ENCODE measurements at places on chromosomes 2 and 18.

GRCh38 chr18:39406941-39407340 lies 1841.3 kb upstream of the CELF4 start:
- no peak for DNase-seq

GRCh38 chr2:28809927-28810326 lies 707 bp upstream of the SPDYA start:
- no peak for DNase-seq

DNA sequence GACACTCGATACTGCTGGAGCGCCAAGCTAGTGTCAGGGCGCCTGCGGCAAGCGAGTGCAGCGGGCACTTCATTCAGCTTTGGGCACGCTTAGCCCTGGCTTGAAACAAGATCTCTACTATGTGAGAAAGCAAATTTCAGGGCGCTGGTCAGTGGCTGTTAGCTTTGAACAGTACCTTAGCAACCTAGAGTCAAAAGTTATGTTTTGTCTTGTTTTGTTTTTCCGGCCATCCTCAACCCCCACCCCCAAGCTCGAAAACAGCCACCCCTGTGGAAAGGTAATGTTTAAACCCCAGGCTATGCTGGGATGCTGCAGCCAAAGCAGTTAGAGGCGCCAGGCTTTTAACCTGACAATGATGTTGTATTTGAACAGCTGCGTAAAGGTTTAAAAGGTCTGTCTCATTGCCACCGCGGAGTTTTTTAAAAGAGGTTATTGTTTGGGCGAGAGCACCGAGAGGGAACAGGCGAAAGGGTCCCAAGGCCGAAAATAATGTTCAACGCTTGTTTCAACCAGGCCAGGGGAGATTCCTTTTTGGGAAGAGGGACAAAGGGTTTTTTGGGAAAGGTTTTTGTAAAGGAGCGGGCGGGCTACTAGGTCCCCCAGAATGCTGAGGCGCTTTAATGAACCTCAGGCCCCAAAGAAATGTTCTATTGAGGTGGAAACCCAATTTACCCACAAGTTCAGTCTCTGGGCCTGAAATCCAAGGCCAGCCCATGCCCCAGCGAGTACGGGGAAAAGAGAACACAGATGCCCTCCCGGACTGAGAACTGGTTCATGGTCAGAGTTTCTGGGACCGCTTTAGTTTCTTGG lies 2.3 kb upstream of the HOXD10 start:
- DNase-seq: no peak

GRCh38 chr2:1692342-1692741 lies 52.0 kb downstream of the PXDN start:
- DNase-seq: no peak

DNA sequence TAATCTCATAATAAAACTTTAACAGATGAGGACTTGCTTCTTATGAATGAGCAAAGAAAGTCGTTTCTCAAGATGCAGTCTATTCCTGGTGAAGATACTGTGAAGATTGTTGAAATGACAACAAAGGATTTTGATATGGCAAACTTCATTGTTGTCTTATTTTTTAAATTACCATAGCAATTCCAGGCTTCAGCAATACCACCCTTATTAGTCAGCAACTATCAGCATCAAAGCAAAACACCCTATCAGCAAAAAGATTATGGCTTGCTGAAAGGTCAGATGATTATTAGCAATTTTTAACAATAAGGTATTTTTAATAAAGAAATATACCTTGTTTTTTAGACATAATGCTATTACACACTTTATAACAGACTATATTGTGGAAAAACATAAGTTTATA lies 88.3 kb downstream of the COL5A2 start:
- DNase-seq: no peak

- no peak for DNase-seq
These were observed 3.0 kb downstream of the WDR75 start for GRCh38 chr2:189444322-189444721.

DNA sequence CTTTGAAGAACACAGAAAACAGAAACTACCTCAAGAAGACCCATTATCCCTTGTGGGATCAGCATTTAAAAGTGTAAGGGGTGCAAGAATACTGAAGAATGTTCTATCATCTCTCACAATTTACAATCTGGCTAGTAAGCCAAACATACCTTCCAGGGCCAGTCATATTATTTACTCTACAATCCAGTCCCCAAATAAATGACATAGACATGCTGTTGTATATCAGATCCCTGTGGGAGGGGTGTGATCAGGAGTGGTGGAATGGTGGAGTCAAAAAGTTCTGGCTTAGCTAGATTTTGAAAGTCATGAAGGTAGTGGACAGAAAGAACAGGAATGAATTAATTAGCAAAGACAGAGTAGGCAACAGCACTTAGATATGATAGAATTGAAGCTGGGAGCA lies 1.8 kb upstream of the ITPRID2 start:
- DNase-seq: no peak

- no peak for DNase-seq
These were observed 8.6 kb upstream of the LRP1B start for GRCh38 chr2:142139384-142139783.

DNA sequence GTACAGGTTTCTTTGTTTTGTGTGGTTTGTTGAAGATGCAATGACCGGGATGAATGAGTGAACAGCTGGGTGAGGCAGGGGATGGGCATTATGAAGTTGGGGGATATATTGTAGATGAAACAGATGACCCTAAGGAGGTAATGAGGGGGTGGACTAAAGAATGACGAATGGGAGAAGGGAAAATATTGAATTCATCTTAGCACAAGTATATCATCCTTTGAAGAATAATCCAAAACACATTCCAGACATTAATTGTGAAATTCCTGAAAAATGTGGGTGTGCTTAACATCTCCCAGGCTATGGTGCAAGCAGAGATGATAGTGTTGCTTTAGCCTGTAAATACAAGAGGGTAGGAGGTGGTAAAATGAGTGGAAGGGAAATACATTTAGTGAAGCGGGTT lies 5.8 kb downstream of the CRIM1 start:
- no peak for DNase-seq

DNA sequence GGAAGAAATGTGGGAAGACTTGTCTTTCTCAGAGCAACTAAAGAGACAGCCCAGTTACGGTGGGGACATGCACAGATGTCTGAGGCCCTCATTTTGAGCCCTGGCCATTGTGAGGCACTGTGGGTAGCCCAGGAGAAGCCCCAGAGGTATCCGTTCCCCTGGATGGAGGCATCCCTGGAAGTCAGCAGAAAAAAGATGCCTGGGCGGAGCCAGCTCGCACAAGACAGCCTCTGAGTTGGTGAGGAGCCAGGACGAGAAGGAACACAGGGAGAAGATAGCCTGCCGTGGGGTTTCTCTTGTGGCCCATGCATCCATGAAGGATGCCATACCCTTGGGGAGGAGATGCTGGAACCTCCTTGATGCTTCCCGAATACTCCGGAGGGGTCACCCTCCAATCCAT lies 56.9 kb upstream of the SEMA4C start:
- no peak for DNase-seq

GRCh38 chr2:47250586-47251403 lies 95.7 kb upstream of the STPG4 start:
- no peak for DNase-seq

GRCh38 chr2:103132536-103133217 lies 370.8 kb downstream of the TMEM182 start:
- no peak for DNase-seq

DNA sequence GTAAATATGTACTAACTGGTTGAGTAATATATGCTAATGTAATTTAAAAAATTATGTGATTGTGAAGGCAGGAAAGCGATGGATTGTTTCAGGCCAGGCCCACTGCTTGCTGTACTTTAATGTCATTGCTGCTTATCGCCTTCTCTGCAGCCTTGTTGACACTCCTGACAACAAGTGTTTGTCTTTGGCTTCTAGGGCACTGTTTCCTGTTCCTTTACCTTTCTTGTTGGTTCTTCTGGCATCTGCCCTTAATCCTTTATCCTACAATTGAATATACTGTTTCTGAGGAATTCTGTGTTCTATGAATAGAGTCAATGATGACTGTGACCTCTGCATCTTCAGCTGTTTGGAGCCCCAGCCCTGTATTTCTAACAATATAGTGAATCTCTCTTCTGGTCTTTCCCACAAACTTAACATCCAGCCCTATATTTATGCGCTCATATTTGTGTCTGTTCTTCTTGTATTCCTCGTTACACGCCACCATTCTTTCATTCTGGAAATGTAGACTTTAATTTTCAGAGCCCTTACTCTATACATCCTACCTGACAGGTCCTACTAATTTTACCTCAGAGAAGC lies 17.6 kb downstream of the ACSL3 start:
- DNase-seq: no peak

DNA sequence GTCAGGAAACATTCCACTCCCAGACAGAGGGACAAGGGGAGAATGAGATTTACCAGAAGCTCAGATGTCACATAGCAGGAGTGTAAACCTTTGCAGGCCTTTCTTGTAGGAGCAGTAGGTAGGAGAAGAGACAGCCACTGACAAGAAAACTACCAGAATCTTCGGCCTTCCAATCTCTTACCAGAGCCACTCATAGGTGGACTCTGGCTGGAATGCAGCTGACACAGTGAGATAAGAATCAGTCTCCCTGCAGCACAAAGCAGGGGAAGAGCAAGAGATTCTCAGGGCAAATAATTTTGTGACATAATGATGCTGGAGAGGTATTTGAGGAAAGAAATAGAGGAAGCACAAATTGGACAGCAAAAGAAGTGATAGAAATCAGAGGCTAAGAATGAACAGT lies 1534.5 kb downstream of the DPP10 start:
- no peak for DNase-seq

DNA sequence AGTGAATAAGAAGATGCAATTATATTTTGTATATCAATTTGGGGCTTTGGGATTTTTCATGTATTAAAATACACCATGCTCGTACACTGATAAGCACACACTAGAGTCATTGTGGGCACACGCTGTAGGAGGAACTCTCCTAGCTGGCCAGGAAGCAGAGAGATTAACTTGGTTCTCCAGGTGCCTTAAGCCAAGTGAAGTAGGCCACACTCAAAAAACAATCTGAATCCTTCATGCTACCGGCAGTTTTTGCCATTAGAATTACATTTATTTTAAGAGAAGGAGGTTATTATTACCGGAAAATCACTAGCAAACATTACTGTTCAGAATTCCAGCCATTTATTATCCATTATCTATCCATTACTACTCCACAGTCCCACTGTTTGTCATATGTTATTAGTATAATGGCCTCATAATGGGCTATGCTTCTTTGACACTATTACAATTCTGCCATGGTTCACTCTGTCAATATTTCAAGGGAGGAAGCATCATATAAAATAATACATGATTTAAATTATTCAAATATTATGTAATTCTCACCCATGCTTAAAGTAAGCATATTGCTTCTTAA lies 214.4 kb downstream of the L3MBTL4 start:
- DNase-seq: no peak

GRCh38 chr2:141055531-141055930 lies 1075.3 kb downstream of the LRP1B start:
- DNase-seq: no peak

DNA sequence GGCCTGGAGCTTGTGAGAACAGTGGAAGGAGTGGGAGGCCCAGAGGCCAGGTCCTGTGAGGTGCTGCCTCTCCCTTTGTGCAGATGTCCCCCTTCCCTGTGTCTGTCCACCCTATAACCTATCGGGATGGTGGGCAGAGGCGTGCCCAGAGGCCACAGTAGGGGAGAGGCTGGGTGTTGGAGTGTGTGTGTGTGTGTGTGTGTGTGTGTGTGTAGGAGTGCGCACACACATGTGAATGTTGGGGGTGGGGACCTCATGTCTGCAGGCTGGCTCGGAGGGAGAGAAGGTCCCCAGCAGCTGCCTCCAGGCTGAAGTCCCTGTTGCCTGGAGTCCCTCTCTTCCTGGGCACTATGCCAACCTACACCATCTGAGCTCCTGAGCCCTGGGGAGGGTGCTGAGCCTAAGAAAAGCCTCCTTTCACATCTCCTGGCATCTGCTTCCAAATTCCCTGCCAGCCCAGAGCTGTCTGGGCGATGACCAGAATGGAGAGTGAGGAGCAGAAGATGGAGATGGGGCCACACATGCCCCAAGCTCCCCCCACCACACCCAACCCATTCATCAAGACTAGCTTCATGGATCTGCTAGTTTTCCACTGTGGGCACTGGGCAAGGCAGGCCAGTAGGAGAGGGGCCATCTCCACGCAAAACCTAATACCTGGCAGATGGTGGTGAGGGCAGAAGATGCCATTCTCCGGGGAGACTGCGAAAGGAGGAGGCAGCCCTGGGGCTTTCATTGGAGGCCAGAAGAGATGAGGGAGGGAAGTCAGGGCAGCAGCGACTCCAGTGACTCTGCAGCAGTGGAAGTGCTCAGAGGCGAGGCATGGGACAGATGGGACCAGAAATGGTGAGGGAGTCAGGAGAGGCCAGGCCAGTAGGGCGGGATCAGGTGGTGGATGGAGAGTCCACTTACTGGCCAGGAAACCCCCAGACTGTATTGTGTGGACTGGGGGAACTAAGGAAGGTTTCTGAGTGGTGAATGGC lies 20.3 kb downstream of the KCNK3 start:
- DNase-seq: no peak

DNA sequence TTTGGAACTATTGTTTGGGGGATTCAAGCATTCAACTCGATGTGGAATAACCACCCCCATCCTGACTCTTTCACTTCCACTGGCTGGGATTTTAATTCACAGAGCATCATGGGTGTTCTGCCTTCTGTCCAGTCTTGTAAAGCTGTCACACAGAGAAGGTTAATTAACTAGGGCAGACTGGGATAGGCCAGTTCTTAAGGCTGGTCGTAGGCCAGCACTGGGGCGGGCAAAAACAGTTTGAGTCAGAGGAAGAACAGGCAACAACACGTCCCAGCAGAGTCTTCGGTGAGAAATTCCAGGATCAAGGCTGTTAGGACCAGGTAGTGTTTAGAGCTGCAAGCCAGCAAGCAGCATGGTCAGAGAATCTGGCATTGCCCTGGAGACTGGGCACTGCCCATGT lies 4.0 kb upstream of the RNF152 start:
- DNase-seq: no peak

GRCh38 chr18:67670024-67670543 lies 153.6 kb upstream of the DSEL start:
- DNase-seq: no peak

GRCh38 chr2:14297340-14297739 lies 335.2 kb upstream of the LRATD1 start:
- DNase-seq: no peak

DNA sequence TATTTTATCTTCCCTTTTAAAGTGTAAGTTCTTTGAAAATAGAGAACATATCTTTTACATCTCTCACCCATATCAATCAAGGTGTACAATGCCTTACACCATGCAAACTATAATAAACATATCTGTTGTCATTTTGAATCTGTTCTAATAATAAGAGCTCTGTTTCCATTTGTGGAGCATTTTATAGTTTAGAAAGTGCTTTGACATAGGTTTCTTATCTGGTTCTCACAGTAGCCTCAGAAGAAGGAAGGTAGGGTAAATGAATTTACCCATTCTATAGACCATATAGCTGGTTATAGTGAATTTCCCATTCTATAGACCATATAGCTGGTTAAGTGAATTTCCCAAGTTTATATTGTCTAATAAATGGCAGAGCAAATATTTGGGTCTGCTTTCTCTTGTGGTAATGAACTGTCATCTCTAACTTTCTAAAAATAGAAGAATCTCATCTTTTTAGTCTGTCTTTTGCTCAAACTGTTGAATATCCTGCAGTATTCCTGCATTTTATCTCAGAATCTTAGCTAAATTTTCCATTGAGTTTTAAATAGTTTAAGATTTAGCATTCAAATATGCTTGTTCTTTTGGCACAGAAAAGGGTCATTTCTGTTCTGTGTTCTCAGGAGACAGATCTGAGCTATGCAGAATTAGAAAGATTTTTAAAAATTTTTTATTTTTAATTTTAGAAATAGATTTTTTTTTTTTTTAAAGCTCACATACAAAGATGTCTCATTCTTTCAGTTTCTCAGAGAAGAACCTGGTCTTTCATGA lies 80.7 kb upstream of the STON1 start:
- DNase-seq: no peak

GRCh38 chr18:54217624-54218023 lies 6.8 kb downstream of the MBD2 start:
- no peak for DNase-seq

- no peak for DNase-seq
These were observed 31.6 kb downstream of the ZNF532 start for GRCh38 chr18:58896268-58896667.
